Effector memory CD8-positive, alpha-beta T cell (primary cell): ENCODE measurements at places on chromosomes 3 and 15.

DNA sequence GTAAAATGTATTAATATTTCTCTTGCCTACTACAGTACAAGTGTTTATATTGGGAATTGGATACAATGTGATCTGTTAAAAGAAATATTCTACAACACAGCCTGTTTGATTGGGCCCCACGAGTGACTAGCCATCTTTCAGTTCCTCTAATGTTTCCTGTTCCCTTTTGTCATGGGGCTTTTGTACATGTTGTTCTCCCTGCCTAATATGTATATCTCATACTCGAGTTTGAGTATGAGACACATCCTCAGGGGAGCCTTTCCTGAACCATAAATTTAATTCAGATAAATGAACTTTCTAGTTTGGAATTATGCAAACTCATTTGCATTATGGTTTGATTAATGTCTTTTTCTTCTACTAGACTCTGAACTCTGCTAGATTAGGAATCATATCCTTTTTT lies 65.5 kb downstream of the MEF2A start:
- DNase-seq, result no peak

DNA sequence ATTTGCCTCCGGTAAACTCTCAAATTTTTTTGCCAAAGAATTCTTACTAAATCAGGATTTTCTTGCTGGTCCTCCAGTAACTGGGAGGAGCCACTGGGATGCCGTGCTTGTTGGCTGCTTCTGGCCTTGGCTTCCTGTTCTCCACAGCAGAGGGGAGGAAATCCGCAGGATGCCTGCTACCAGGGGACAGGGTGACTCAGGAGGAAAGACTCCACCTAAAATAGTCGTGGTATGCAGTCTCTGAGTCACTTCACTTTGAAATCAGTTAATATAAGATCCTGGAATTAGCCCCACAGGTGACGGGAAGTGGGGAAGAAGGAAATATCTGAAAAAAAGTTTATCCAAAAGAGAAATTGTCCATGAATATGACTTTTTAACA lies 6.5 kb upstream of the TM4SF18 start:
- no peak for DNase-seq

- no peak for DNase-seq
These were observed 74.0 kb downstream of the COL8A1 start for GRCh38 chr3:99712291-99712954.

DNA sequence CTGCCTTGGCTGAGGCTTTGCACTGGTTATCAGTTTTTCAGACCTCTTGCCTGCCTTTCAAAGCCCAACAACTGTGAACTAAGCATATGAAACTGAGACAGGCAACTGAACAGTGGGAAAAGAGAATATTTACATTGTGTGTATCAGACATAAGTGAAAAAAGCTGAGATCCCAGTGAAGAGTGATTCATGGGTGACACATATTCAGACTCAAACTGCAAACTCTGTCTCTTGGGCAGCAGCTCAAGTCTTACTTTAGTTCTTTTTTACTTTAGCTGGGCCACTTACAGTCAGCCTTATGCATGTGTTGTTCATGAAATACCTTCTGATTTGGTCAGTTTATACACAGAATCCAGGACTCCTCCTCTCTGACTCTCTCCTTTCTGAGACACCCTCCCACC lies 19.2 kb downstream of the SUCLG2 start:
- DNase-seq, result no peak

DNA sequence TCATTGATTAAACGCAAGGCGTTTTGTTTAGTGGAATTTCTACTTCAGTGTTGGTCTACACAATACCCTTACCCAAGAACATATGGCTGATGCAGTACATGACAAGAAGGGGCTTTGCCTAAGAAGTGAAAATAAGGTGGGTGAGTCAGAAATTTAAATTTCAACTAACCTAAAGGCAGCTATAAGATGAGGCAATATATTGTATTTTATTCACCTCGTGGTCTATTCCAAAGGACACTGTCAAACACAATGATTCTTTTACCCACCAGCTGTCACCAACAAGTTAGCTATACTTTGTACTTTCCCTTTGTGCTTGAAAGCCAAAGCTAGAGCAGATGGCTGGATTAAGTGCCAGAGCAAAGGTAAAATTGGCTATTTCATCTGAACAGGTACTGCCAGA lies 10.9 kb upstream of the SETMAR start:
- no peak for DNase-seq

DNA sequence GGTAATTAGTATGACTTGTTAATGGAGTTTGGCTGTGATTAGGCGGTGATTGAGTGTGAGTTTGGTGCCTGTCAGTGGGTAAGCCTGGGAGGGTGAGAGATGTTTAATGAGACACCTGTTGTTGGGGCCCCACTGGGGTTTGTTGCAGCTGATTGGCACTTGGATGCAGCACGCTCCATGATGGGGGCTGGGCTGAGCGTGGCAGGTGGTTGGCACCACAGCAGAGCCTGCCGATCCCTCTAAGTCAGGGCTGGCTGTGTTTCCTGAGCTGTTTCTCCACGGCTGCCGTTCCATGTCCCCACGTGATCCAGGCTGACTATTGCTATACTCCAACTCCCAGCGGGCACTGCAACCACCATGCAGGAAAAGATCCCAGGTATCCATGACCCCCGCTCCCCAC lies 93.5 kb upstream of the ARRDC4 start:
- DNase-seq, result no peak

DNA sequence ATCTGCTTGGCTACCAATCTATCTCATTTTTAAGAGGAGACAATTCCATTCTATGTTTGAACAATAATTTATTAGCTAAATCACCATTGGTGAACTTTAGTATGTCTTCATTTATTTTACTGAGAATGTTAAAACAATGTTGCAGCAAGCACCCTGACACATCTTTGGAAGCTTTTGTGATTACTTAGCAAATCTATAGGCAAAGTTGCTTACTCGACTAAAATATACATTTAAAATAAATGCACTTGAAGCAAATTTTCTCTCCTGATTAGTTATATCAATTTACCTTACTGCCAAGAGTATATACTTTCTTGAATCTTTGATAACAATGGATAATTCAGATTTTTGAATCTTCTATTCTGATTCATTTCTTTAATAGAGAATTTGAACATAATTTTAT lies 29.8 kb upstream of the PLSCR1 start:
- DNase-seq, result no peak

DNA sequence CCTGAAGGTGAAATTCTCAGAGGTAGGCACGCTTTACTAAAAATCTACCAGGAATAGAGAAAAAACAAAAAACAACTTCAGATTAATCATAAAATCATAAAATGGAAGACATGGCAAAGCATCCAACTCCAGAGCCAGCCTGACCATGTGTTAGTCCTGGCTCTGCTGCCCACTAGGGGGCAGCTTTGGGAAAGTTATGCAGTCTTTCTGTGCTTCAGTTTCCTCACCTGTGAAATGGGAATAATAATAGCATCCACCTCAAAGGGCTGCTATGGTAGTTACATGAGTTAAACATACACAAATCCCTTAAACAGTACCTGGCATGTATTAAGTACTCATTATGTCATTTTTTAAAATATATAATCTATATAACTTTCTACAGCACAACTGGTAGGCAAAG lies 52.3 kb downstream of the WNT5A start:
- no peak for DNase-seq

- DNase-seq, result no peak
These were observed 98.1 kb upstream of the TGFBR2 start for GRCh38 chr3:30508339-30508738.

- DNase-seq, result no peak
These were observed 131.5 kb upstream of the ALCAM start for GRCh38 chr3:105235221-105235620.

DNA sequence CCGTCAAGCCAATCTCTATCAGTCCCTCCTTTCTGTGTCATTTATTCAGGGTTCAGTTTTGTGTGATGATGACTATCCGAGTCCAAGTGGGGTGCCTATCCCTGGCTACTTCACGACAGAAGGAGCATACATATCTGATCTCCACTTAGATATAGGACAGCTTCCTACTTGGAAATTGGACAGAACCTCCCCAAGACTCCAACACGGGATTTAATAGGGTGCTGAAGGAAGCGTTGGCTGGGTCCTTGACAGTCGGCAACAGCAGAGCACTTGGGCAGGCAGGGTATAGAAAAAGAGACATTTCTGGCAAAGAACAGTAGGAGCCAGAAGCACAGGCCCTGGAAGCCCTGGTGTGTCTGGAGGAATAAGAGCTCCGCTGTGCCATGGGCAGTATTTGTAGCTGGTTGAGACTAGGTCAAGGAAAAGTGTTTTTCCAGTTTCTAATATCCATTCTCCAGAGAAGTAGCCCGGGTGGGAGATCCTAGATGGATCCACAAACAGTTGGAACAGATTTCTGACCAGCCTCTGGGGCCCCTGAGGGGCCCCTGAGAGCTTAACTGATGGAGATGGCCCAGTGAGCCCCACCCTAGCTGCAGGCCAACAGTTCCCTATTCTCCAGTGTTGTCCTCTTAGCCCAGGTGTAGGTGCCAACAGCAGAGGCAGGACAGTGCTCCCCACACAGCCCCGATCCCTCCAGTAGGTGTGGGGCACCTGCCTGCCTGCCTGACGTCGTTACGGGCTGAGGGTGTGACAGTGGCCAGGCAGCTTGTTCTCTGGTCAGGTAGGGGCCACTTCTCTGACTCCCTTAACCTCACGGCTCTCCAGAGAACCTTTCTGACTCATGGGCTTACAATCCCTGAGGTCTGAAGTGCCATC lies 130.8 kb downstream of the CHCHD6 start:
- no peak for DNase-seq

DNA sequence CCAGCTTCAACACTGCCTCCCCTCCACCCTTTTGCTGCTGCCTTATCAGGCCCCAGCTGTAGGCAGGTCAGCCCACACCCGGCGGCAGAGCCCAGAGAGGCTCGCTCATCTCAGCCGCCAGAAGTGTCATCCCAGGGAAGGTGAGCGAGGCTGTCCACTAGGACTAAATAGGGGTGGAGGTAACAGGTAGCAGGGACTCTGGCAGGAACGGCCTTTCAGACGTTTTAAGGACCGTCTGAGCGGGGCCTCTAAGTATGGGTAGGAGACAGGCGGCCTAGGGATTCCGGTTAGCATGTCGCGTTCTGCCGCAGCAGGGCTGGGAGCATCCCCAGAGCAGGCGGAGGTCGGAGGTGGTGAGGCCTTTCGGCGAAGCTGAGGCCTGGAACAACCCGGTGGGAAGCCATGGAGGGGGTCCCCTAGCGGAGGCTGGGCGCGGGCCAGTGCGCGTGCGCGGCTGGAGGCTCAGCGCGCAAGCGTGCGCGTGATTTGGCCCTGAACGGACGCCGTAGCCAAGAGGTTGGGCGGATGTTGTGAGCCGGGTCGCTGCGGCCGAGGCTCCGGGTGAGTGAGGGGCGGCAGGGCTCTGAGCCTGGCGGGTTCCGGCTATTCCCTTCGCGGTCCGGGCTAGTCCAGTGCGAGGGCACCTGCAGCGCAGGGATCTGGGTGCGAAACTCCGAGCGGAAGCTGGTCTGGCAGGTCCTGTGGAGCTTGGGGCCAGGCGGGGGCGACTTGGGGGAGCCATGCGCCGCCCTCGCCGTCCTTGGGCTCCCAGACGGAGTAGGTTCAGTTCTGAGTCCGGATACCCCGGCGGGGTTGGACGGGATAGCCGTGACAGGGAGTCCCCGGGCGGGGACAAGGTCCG lies at the start of the genes MST1 and RNF123:
TSS of gene MST1 (minus strand) at position 429 of the 862 bp plus-strand sequence. CDS start 783 bp downstream, outside the sequence.
TSS of gene RNF123 (plus strand) at position 512 of the 862 bp plus-strand sequence. CDS start 1,609 bp downstream, outside the sequence.
- peak; percentile 90 for DNase-seq

GRCh38 chr3:132064114-132064513 lies 29.3 kb upstream of the CPNE4 start:
- DNase-seq, result no peak

- DNase-seq, result no peak
These were observed 692.7 kb downstream of the NTRK3 start for GRCh38 chr15:87563869-87564268.

DNA sequence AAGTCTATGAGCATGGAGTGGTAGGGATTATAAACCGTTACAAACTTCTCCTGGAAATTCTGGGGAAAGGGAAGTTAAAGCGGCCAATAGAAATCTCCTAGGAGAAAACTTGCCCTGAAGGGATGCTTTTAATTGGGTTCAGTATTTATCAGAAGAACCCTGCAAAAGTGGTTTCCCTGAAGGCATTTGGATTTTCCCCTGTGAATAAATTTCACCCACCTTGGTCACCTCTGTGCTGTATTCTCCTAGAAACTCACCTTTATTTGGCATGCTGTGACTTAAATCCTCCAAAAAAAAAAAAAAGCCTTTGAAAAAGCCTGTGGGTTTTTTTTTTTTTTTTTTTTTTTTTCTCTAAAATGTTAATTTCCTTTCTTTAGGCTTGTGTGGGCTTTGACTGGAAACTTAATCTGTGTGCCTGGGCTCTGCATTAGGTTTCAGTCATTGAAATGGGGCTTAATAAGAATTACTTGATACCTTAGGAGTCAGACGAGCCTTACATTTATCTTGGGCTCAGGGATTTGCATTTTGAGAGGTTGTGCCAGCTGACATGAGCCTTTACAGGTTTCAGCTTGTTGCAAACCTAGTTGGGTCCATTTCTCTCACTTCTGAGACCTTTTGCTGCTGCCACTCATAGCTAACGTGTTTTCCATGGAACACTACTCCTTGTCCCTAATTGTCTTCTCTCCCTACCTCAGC lies 22.0 kb downstream of the TGFBR2 start:
- no peak for DNase-seq

GRCh38 chr15:55218056-55218455 lies 21.3 kb upstream of the RSL24D1 start:
- DNase-seq, result no peak

DNA sequence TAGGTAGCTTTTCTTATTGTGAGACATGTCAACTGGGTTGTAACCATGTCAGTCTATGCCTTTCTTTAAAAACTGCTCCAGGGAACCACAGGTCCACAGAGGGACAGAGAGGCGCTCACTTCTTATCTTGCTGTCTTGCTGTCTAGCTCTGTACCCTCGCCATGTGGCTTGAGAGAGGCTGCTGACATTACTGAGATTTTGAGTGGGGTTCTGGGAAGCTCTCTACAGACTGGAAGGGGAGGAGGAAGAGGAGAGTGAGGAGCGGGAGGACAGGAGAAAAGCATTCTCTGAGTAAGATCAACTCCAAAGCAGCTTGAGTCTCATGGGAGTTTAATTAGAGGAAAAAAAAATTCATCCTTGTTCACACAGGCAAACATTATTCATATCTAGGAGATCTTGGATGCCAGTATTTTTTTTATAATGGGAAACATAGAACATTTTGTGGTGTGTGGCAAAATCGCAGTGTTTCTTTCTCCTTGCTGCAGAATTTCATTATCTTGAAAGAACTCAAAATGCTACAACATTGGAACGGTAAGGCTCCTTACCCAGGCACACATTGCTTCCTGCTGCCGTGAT lies 1037.0 kb upstream of the NR2F2 start:
- DNase-seq, result no peak

DNA sequence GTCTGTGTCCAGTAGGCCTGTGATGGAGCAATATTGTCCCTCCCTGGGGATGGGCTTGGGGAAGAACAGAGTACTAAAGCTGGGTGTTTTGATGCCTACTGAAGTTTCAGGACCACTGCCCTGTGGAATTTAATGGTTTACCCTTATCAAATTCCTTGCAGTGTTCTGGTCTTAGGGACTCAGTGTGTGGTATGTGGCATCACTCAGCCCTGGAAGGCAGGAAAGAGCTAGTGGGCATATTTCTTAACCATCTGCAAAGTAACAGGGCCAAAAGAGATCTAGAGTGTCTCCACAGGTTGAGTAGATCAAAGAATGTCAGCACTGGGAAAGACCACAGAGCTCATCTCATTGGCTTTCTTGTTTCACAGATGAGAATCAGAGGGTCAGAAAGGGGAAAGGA lies 11.8 kb upstream of the SCN10A start:
- no peak for DNase-seq
